ENCODE measurements at places on chromosomes 2 and 18.

DNA sequence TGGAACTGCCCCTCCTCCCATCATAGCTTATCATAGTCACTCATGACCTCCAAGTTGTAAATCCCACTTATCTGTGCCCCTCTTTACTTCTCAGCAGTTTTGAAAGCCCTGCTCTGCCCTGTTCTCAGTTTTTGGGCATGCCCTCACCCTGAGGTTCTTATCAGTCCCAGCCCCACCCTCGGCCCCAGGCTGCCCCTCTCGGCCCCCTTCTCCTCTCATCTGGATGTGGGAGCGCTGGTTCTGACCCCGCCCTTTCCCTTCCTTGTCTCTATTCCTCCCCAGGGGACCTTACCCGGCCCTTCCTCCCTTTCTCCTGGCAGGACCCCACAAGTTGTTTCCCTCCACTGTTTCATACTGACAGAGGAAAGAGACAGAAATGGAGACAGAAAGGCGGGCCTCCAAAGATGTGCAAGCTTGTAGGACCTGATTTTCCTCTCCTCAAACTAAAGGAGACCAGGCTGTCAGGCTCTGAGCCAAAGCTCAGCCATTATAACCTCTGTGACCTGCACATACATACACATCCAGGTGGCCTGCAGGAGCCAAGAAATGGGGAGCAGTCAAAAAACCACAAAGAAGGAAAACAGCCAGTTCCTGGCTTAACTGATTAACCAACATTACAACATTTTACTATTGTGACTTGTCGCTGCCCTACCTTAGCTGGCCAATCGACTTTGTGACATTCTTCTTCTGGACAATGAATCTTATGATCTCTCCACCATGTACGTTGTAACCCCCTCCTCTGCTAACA lies 171.0 kb upstream of the HS6ST1 start:
- no peak for DNase-seq

GRCh38 chr2:119827866-119828507 lies 68.3 kb downstream of the PTPN4 start:
- no peak for DNase-seq

- no peak for DNase-seq
Observed at GRCh38 chr2:147133286-147133908, 711.4 kb upstream of the ACVR2A start.

DNA sequence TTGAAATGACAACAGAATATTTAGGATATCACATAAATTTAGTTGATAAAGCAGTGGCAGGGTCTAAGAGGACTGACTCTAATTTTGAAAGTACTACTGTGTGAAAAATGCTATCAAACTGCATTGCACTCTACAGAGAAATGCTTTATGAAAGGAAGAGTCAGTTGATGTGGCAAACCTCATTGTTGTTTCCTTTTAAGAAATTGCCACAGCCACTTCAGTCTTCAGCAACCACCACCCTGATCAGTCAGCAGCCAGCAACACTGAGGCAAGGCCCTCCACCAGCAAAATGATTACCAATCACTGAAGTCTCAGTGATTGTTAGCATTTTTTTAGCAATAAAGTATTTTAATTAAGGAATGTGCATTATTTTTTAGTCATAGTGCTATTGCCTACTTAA lies 488.7 kb upstream of the SLC39A10 start:
- no peak for DNase-seq

DNA sequence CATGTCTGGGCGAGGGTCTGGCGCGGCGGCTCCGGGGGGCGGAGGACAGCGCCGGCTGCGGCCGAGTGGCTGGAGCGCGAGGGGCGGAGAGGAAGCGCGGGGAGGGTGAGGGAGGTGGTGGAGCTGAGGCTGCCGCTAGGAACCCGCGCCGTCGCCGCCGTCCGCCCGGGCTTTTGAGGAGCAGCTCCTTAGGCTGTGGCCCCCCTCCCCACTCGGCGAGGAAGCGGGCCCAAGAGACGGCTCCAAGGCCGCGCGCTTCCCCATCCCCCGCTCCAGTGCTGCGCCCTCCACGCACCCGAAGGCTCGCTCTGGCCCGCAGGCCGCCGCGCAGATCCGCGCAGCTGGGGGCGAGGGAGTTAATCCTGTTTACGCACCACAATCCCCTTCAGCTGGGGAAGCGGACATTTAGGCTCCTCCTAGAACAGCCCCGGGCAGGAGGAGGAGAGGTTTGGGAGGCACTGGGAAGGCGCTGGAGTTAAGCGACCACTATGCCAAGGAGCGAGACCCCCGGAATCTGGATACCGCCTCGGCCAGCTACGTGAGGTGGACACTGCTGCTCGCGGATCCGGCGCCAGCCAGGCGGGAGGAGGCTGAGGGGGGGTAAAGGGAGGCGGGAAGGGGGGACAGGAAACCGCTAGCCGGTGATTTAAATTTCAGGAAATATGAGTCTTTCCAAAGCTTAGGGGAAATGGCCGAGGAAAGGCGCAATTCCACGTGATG lies at the start of gene CNRIP1:
Gene CNRIP1, minus strand, starts transcription at position 552 of the 720 bp plus-strand sequence. Its CDS starts 549 bp downstream, at position 3.
- no peak for DNase-seq

GRCh38 chr2:137535897-137536296 lies 428.4 kb upstream of the HNMT start:
- DNase-seq = no peak

DNA sequence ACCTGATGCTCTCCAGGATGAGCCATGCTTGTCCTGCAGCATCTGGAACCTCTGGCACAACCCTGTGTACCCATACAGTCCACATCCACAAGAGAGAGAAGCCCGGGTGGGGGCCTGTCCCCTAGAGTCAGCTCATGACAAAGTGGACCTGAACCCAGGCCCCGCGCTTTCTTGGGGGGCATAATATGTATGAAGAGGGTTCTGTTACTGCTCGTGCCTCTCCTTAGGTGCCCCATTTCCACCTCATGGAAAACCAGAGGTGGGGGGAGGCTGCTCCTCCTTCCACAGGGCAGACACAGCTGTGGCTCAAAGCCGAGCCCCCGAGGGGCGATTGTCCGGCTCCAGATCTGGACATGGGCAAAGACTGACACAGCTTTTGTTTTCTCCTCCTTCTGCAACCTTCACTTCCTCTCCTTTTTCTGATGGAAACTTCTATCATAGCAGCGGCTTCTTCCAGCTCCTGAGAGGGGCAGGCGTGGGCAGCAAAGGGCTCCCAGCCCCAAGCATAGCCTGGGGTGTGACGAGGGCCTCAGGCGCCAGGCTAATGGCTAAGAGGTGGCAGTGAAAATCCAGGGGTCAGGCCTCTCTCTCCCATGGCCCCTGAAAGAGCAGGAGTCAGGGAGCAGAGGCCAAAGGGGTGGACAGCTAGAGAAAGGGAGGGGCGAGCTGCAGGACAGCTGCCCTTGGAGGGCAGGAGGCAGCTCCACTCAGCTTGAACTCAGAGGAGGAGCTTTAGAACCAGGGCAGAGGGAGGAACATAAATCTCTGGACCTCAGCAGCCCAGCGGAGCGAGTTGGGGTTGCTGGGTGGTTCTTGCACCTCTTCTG lies 155.5 kb downstream of the ZFP36L2 start:
- no peak for DNase-seq

GRCh38 chr18:47163241-47163640 lies 12.9 kb downstream of the IER3IP1 start:
- no peak for DNase-seq

GRCh38 chr2:170481201-170481600 lies 233.9 kb upstream of the SP5 start:
- no peak for DNase-seq

DNA sequence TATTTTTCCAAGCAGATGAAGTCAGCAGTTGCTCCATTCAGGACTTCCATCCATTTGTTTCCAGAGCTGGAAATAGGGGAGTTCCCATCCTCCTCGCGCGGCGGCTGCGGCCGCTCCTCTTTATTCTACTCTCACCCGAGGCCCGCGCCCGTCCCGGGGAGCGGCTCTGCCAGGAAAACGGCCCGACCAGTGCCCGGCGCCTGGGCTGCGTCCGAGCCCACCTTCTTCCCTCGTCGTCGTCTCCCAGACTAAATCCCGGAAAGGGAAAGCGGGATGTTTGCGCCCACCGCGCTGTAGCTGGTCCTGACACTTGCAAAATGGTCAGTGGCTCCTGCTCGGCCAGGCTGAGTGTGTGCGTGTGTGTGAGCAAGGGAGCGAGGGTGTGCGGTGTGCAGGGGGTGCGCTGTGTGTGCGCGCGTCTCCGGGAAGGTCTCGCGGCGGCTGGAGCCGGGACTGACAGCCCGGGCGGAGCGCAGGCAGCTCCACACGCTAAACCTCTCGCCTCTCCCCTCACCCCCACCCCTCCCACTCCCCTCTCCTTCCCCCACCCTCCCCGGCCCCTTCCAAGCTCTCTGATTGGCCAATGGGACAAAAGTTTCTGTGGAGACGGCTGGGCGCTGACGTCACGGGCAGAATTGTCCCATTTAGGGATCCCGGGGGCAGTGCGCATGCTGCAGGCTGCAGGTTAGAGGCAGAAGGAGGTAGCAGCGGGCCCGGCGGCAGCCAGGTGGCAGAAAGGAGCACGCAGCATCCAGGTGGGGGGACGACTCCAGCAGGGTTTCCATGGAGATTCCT lies at the start of gene NOL4:
Gene NOL4, minus strand, starts transcription at position 491 of the 795 bp plus-strand sequence. CDS start 1,660 bp downstream, outside the sequence.
- no peak for DNase-seq

DNA sequence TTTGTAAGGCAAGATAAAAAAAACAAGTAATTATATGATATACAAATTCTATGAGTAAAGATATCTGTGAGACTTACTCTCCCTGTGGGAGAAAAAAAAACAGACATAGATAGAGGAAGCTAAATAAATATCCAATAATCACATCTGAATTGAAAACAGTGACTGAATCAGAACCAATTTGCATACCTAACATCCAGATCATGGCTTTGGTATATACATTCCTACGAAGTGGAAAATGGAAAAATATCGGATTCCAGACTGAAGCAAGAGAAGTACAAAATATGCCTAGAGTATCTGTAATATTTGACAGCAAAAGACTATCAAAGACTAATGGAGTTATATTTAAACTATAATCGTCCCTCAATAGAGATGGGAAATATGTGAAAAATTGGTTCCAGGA lies 1108.1 kb upstream of the CHAC2 start:
- DNase-seq = no peak

DNA sequence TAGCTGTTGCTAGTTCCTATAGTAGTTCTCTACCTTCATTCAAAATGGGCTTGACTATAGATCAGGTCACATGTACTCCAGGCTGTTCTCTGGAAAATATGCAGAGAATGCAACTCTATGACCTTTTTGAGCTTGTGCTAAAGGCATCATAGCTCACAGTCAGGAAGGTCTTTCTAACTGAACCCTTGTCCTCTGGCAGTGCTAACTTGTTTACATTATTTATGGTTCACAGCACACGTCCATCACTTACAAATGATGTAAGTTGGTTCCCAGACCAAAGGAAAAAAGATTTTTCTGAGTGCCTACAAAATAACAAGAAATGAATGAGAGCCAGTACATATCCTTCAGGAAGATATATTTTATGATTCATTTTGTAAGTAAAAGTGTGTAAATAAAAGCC lies 236.1 kb downstream of the GCA start:
- no peak for DNase-seq

- peak; percentile 51 for DNase-seq
Observed at GRCh38 chr2:218569038-218569431, 396 bp downstream of the CNOT9 start.

- peak; percentile 41 for DNase-seq
Observed at GRCh38 chr2:20868377-20868776, 45.5 kb upstream of the LDAH start.

DNA sequence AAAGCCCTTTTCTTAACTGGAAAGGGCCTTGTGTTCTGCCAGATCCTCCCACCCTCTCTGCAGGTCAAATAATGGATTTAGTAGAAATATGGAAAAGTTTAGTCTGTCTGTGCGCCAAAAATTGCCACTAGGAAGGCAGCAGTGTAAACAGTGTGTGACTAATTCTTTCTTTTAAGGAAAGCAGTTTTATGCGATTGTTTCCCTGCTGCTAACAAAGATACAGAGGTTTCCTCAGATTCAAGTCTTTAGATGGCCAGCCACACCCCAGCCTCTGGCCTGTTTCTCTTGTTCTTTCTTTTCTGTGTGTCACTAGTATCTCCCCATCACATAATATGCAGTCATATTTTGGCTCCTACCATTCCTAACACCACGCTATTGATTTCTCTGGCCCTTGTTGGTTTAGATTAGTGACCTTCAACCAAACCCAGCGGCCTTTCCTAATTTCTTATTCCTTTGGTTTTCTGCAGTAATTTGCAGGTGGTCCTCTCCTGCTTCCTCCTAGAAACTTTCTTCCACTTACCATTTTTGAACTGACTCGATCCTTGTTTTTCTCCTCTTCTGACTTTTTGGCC lies 157.4 kb downstream of the LTBP1 start:
- no peak for DNase-seq

- no peak for DNase-seq
Observed at GRCh38 chr18:78822949-78823285, 156.7 kb upstream of the SALL3 start.

DNA sequence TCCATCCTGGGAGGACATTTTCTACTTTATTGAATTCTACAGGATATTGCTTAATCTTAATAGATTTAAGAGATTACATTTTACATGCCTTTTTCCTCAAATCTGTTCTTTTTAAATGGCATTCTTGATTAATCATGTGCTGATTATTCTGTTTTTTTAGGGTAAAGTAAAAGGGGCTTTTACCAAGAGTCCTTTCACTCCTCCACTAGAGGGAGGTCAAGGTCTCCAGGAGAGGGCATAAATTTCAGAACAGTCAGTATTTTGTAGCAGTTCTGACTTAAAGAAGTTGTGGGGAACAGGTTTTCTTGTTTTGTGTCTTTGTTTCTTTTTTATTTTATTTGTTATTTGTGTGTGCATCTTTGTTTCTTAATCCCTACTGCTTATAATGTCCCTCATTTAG lies 25.4 kb downstream of the WDR75 start:
- no peak for DNase-seq

- DNase-seq = peak; percentile 41
Observed at GRCh38 chr2:137865954-137866540, 98.2 kb upstream of the HNMT start.

DNA sequence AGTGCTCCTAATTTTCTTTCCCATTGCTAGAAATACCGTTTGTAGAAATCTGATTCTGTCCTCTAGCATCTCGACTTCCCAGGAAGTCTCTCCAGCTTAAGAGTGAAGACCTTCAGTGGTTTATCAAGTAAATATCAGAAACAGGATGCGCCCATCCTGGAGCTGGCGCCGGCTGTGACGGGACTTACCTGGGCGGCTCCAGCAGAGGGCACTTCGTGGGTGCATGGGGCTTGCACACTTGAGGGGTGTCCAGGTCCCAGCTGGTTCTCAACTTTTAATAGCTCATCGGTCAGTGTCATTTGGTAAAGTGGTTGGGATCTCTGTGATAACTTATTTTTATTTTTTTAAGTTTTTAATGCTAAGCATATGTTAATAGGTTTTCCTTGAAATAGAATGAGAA lies 167.0 kb upstream of the TPO start:
- no peak for DNase-seq

- DNase-seq = no peak
Observed at GRCh38 chr18:76364282-76365259, 130.5 kb downstream of the ZNF516 start.
